ENCODE measurements at places on chromosomes 16 and 17. TPM values are rescaled to one million over a fixed set of nuclear protein-coding genes. Genes with fewer than 3 reads are reported as not detected.

Gene MED13
- total RNA-seq: 61.9 TPM

Gene P2RX5
- 0.93 TPM for total RNA-seq

Gene ASIC2
- total RNA-seq: 1.3 TPM

Gene CIITA
- 4.5 TPM for total RNA-seq

Gene SLFN14
- not detected for total RNA-seq

Gene MPV17L
- 7.9 TPM for total RNA-seq

Gene HOXB7
- total RNA-seq: 25.9 TPM

GRCh38 chr17:79930062-79930876 lies 91.0 kb upstream of the CBX4 start:
- DNase-seq: no peak

- no peak for DNase-seq
Observed at GRCh38 chr16:57406881-57407280, 2.3 kb downstream of the CCL17 start.

DNA sequence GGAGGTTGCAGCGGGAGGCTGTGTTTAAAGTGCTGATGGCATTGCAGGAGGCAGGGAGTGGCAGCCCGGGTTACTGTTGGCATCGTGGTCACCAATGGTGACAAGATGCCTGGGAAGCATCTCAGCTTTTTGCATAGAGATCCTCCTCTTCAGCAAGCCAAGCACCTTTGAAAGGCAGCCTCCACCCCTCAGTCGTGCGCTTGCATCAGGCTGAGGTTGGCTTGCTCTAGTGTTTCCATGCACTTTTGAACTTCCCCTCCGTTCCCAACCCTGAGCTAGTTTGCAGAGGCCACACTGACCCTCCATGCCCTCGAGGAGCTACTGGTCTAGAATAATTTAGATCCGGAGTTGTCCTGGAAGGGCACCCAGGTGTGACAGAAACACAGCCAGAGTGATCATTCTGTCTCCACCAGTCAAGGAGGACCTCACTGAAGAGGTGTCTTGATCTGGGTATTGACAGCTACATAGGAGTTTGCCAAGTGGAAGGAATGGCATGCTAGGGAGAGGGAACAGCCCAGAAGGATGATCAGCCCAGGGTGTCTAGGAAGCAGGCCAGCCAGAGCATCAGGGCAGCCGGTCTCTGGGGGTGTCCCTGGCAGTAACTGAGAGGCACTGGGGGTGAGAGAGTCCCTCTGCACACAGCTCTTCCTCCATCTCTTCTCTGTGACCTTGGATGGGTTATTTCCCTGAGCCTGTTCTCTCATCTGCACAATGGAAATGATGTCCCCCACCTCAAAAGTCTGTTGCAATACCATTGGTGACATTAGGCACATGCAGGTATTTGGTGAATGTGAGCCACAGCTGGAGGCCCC lies 7.7 kb downstream of the BEAN1 start:
- no peak for DNase-seq

- DNase-seq: no peak
Observed at GRCh38 chr16:12025472-12025871, 48.9 kb downstream of the SNX29 start.

DNA sequence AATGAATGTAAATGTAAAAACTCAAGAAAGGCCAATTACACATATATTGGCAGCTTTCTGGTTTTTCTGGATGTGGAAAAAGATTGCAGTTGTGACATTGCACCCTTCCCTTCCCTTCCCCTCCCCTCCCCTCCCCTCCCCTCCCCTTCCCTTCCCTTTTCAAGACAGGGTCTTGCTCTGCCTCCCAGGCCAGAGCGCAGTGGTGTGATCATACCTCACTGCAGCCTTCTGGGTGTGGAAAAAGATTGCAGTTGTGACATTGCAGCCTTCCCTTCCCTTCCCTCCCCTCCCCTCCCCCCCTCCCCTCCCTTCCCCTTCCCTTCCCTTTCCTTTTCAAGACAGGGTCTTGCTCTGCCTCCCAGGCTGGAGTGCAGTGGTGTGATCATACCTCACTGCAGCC lies 41.7 kb downstream of the PIK3R5 start:
- no peak for DNase-seq

- DNase-seq: no peak
Observed at GRCh38 chr17:32956240-32956970, 28.5 kb downstream of the TMEM98 start.

DNA sequence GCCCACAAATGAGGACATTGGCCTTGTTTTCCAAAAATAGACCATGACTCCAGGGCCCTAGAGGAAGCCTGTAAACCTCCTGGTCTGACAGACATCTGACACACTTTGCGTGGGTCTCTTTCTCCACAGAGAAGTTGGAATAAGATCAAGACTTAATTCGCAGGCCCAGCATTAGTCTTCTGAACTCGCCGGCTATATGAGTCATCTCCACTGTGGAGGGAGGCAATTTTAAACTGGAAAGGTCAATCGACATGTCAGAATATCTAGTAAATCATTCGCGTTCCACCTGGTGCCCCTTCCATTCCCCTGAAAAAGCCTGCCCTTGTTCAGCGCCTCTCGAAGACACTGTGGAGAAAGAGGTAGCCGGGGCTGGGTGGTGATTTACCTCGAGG lies 140.1 kb downstream of the CLEC16A start:
- DNase-seq: no peak

GRCh38 chr17:66448026-66448639 lies 145.7 kb downstream of the PRKCA start:
- DNase-seq: no peak

DNA sequence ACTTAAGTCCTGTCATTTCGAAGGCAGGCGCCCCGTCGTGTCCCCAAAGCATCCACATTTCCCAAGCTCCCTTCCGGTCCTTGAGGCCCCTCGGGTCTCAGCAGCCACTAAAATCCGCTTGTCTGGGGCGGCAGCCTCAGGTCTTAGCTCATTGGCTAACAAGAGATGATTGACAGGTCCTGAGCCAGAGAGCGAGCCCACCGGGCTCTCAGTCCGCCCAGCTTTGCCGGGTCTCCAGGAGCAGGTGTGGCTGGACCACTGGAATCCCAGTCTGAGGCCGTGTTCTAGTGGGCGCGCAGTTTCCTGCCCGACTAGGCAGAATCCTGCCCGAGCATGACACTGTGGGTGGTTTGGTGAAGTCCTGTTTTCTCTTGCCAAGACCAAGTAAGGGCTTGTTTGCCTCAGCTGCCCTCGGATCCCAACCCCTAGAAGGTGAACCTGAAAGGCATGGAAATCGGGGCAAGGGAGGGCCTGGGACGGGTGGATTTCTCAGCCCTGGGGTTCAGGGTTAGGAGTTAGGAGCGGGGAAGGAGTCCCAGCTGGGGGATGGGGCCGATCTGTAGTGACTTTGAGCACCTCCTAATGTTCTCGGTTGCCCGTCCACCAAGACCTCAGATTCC lies 42.8 kb downstream of the MRC2 start:
- DNase-seq: no peak

DNA sequence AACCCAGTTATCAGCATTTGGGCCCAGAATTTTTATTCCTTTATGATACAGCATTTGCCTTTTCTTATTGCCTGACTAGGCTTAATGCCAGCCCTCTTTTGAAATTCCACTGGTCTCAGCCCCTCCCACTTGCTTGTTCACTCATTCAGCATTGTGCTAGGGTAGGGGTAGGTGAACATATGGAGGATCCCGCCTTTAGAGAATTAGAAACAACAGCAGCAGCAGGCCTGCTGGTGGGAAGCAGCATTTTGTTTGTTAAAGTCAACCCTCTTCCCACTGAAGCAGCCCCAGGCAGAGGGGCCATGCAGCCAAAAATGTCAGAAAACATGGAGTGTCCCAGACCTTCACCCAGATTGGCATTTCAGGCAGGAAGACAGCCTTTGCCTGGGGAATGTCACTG lies 1355.2 kb downstream of the CDH8 start:
- DNase-seq: no peak

GRCh38 chr17:1724869-1725641 lies 551 bp downstream of the WDR81 start:
- no peak for DNase-seq

DNA sequence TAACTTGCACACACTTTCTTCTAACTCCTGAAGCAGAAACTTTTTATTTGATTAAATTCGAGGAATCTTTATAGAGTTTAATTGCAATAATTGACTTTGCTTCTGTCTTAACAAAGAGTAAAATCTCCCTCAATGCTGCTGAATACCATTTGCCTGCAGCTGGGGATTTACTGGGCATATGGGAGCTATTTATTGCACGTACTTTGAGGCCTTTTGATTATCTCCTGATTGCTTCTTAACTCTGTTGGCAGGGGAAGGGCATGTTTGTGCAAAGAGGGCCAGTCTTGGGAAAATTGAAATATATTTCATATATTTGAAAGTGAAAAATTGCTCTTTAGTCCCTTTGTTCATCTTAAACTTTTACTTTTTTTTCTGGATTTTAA lies 156.8 kb upstream of the CHMP6 start:
- no peak for DNase-seq
